Colonic mucosa (tissue), 4 donors: ENCODE measurements at places on chromosomes 16 and 17. TPM values are rescaled to one million over a fixed set of nuclear protein-coding genes. Genes with fewer than 3 reads are reported as not detected.

MYOCD gene
- 20.5 TPM for total RNA-seq

CTRB2 gene
- 29.1 TPM for total RNA-seq

TADA2A gene
- total RNA-seq, result 22.5 TPM

RBFOX1 gene
- 2.6 TPM for total RNA-seq

RASL10B gene
- total RNA-seq, result 0.07 TPM

PIPOX gene
- 1.4 TPM for total RNA-seq

USP43 gene
- 14.2 TPM for total RNA-seq

TM4SF5 gene
- total RNA-seq, result 15.1 TPM

TP53TG3C gene
- not detected for total RNA-seq

PMP22 gene
- total RNA-seq, result 12.5 TPM

TBC1D3G gene
- total RNA-seq, result not detected

TERB1 gene
- total RNA-seq, result not detected

- peak; percentile 70 for DNase-seq
Observed at GRCh38 chr17:43766413-43767052, 7.9 kb upstream of the SOST start.

- DNase-seq, result no peak
Observed at GRCh38 chr17:15270628-15271381, 5.7 kb upstream of the PMP22 start.

DNA sequence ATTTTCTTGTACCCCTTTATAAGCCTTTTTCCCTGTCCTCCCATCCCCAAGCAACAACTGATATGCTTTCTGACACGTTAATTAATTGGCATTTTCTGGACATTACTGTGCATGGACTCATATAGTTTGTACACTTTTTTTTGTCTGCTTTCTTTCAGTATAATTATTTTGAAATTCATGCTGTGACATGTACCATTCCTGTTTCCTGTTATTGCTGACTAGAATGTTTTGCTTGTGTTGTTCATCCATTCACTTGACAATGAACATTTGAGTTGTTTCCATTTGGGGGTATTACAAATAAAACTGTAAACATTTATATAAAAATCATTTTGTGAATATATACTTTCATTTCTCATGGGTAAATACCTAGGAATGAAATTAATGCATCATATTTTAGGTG, 50.6 kb downstream of the RBBP6 start:
- DNase-seq, result no peak

DNA sequence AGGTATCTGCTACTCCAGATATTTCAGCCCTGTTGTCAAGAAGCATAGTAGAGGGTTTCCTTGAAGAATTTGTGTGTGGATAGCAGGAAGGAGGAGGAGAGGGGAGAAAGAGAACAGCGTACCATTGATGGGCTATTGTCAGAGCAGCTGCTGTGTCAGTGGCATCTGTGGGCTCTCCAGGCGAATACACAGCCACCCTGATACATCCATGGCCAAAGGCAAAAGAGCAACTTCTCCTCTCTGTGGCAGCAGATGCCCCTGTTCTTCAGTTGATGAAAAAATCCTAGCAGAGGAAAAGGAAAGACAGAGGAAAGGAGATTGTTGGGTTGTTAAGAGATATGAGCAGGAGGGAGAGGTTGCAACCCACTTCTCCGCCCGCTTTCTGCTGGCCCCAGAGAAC, 12.2 kb upstream of the KCNJ2 start:
- no peak for DNase-seq

DNA sequence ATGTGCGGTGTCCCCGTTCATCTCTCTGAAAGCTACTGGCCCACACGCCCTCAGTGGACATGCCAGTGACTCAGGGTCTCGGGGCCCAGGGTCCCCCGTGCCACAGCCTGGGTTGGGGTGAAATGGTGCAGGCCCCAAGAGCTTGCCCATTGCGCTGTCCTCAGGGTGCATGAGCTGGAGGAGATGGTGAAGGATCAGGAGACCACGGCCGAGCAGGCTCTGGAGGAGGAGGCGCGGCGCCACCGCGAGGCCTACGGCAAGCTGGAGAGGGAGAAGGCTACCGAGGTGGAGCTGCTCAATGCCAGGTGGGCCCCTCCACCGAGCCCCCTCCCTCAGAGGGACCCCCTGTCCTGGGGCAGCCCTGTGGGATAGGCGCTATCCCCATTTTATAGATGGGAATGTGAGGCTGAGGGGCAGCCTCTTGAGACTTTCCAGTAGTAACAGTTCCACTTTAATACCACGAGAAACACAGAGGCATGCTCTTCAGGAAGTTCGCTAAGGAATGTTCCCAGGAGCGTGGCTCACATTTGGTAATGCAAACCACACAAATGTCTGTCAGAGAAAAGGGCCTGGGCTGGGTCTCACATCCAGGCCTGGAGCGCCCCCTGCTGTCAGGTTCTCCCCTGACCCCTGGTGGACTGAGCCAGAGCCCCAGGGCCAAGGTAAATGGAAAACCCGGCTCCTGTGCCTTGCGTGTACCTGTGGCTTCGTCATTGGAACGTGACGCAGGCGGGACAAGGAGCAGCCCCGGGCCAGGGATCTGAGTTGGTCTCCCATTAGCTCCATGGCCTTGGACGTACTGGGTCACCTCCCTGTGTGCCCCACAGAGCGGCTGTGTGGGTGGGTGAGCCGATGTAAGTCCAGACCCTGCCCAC, 133.7 kb downstream of the RAB11FIP4 start:
- peak; percentile 87 for DNase-seq

DNA sequence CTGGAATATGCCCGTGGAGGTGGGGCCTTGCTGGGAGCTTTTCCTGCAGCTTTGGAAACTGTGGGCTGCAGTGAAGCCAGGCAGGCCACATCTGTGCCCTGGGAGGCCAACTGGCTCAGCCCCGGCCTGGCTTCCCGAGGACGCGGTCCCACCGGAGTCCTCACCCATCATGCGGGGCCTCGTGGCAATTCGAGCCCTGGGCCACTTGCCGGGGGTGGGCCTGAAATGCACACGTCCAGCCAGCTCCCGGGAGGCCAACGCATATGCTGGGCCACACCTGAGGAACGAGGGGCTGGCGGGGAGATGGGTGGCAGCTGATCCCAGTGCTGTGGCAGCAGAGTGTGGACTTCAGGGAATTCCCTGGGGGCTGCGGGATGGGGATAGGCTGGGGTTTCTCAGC, 172.4 kb upstream of the GSE1 start:
- DNase-seq, result no peak

- no peak for DNase-seq
Observed at GRCh38 chr16:64667334-64667877, 454.5 kb downstream of the CDH11 start.

- no peak for DNase-seq
Observed at GRCh38 chr16:61606581-61606980, 429.7 kb downstream of the CDH8 start.

DNA sequence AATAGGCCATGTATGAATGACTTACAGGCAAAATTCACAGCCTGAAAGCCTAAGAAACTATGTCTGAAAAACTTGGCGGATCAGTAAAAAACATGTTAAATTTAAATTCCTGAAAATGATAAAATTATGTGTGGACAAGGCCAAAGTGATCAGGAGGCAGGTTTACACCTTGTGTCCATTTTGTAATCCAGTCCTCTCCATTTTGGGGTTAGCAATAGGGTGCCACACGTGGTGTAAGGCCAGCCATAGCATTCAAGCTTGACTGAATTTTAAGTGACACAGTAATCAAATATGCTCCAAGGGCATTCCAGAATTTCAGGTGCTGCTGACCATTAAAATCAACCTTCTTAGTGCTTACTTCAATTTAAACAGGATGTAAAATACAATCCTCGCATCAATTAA, 2.7 kb downstream of the RNF43 start:
- no peak for DNase-seq

GRCh38 chr17:79628861-79629547, 18.2 kb upstream of the RBFOX3 start:
- no peak for DNase-seq

DNA sequence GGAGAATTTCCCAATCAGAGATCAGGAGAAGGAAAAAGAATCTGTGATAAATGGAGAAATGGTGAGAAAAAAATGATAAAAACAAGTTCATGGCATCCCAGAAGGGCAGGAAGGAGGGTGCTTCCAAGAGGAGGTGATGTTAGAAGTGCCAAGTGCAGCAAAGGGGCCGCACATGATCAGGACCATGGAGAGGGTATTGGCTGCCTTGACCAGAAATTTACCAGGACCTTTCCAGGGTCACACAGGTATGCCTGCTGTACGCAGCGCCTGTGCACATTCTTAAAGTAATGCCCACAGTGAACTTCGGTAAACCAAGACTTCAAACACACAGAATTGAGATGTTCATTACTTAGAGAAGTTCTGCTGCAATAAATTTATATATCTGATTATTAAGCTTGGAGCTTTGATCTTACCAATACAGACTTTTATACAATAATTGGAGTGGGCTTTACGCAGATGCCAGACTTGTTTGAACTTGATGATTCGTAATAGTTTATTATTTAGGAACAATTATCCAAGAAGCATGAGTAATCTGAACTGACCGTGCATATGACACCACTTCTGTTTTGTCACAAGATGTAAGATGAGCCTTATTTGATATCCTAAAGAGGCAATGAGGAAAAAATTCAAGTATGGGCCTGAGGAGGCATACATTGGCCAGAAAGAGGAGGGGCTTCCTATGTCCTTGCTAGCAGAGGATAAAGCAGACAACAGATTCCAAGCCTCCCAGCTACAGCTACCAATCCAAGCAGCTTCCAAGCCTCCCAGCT, 2.2 kb upstream of the KRT33A start:
- DNase-seq, result no peak

DNA sequence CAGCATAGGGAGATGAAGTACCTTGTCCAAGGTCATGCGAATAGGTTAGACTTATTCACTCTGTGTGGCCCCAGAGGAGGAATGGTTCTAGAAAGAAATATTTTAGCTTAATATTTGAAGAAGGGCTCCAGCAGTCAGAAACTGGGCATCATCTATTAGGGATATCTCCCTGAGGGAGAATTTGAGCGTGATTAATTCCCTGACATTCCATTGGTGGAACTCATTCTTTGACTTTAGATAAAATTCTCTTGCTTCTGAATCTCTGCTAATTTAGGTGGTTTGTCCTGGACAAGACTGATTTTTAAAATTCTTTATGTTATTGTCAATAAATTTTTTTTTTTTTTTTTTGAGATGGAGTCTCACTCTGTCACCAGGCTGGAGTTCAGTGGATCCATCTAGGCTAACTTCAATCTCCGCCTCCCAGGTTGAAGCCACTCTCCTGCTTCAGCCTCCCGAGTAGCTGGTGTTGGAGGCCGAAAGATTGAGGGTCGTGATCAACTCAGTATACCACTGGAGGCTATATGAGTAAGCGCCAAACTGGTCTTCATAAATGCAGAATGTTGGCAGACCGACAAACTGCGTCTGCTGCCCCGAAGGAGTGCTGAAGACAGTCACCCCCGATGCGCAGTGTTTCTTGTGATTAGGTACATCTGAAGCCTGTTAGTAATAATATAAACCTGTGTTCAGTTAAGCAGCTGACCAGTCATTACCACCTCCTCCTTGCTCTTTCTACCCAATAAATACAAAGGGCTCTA, 267.9 kb upstream of the HSBP1 start:
- DNase-seq, result no peak

- DNase-seq, result no peak
Observed at GRCh38 chr17:81033535-81034167, 1.3 kb upstream of the BAIAP2 start.

- DNase-seq, result no peak
Observed at GRCh38 chr16:74888888-74889287, 96.0 kb downstream of the WDR59 start.

DNA sequence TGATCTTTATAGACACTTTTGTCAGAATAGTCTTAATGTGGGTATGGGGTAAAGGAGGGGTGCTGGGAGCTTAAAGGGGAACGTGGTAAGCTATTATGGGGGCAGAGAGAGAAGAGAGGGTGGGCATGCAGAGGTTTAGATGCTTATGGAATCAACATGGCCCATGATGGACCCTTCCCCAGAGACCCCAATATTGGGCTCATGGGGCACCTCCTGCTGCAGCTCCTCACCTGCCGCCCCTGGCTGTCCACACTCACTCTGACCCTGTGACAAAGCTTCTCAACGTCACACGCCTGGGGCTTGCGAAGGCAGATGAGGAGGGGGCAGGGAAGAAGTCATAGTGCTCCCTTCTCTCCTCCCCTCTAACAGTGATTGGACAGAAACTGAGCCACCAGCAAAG, 95.3 kb downstream of the SHISA6 start:
- DNase-seq, result no peak

DNA sequence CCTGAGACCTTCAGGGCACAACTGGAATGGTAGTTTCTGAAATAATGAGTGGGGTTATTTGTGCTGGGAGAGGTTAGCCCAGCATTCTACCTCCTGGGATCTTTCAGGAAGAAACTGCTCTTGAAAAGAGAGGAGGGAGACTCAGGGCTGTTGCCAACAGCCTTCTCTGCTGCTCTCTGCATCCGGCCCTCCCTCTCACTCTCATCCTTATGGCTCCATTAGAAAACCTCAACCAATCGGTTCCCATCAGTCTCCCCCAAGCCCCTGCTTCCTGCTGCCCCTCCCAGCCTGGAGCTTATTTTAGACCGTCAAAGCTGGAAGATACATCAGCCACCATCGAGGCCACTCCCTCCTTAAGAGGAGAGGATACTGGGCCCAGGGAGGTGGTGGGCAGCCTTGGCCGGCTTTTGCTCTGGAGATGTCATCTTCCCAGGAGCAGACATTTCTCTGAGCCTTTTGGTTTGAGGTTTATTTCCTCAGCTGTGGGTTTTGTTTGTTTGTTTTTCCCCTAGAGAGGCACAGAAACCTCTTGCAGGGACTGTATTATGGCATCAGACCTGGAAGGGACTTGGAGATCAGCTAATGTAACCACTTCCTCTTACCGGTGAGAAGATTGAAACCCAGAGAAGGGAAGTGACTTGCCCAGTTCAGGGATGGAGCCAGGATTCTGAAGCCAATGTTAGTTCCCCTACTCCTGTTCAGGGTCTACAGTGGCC, 2.7 kb downstream of the MPRIP start:
- peak; percentile 52 for DNase-seq

- DNase-seq, result no peak
Observed at GRCh38 chr16:52721331-52721730, 174.4 kb upstream of the TOX3 start.

DNA sequence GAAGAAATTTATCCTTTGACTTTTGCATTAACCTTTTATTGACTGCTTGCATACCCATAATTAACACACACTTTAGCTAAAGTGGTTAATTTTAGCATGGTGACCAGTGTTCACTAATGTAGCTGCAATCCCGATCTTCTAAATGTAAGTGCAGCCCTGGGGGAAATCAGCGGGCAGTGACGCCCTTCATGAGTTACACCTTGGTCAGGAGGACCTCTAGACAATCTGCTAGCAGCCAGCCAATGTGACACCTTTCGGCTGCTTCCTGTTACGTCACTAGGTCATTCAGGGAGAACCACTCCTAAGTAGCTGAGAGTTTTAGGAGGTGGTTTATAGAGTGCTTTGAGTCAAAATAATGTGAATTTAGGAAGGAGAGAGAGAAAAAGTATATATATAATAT, 180.5 kb downstream of the IRX3 start:
- no peak for DNase-seq

GRCh38 chr17:11384131-11384530, 143.1 kb downstream of the SHISA6 start:
- DNase-seq, result no peak

DNA sequence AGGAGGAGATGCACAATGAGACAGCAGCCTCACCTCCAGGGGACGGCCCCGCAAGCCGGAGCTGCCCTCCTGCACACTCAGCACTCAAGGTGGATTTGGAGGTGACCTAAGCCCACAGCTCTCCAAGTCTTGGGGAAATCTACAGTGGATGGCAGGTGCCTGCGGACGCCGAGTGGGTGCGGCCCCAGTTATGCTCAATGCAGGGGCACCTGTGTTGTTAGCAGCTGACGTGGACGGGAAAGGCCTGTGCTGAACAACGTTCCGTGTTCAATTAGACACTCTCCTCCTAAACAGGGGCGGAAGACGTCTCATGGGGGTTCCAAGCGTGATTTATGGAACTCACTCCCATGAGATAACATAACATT, 22.0 kb upstream of the METRNL start:
- peak; percentile 14 for DNase-seq

- no peak for DNase-seq
Observed at GRCh38 chr16:12186774-12187335, 210.3 kb downstream of the SNX29 start.
